ENCODE measurements at places on chromosomes 7 and 10.

GRCh38 chr10:88901206-88901983, 21.4 kb downstream of the STAMBPL1 start:
- no peak for DNase-seq

- DNase-seq, result no peak
These were observed 167.1 kb downstream of the ELMO1 start for GRCh38 chr7:37281368-37282092.

- DNase-seq, result no peak
These were observed 35.1 kb downstream of the BRAF start for GRCh38 chr7:140889645-140890044.

DNA sequence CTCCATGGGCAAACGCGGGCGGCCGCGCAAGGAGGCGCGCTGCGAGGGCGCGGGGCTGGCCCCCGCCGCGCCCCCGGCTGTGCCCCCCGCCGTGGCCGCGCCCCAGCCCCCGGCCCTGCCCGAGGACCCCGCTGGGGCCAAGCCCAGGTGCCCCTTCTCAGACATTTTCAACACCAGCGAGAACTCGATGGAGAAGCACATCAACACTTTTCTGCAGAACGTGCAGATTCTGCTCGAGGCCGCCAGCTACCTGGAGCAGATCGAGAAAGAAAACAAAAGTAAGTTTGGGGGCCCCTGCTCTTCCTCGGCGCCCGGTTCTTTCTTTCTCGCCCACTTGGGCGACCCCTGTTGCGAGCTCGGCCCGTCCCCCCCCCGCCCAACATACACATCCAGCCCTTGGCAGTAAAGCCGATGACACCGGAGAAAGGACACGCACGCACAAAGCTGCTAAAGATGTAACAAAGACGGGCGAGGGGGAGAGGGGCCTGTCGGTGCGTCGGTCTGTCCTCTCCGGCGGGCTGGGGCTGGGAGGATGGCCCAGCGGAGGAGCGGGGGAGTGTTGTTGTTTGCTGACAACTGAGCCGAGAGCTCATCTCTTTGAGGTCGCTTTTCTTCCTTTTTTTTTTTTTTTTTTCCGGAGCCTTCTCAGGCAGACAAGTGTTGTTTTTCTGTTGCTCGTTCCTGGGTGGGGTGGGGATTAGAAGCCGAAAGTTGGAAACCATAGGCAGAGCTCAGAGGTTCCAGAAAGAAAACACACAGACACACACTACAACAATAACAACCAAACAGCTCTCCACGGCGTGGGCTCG, 604 bp downstream of the MXI1 start:
- DNase-seq, result no peak

DNA sequence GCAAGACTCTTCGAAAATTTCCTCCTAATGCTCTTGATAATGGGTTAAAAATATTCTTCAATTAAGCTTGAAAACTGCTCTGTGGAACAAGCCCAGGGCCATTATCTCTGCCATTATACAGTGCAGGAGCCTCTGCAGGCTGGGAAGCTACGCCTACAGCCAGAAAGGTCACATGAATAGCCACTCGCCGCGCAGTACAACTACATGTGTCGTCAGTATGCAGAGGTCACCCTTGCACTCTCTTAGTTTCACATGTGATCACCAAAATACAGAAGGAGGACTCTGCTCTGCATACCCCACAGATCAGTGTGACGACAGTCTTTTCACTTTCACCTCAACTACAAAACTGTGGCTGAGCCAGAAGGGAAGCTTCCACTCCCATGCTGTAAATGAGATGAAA, 141.8 kb upstream of the C1QL3 start:
- DNase-seq, result no peak

DNA sequence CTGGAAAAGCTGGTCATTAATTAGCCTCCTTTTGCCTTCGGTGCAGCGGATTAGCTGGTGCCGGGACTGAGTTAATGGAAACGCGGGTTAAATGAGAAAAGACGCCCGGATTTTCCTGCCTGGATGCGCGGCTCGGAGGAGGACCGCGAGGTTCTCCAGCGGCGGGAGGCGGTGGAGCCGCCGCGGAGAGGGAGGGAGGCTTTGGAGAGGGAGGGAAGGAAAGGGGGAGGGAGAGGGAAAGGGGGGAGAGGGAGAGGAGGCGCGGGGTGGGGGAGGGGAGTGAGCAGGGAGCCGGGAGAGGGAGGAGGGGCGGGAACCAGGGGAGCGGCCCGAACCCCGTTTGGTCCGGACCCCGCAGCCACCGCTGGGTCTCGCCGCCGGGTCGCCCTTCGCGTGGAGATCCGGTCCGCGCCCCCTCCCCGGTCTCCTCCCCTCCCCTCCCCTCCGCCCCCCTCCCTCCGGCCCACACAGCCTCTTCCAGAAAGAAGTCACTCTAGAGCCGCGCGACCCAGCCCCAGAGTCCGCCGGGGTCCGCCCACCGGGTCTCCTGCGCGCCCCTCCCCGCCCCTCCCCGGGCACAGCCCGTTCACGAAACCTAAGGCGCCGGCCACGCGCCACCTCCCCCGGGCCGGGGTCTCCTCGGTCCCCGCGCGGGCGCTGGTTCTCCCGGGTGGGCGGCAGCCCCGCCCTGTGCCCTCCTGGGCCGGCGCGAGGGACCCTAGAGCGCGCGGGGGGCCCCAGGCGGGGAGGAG, 347.5 kb downstream of the DNAJB6 start:
- DNase-seq, result no peak

- DNase-seq, result no peak
These were observed 69.7 kb upstream of the ZNRF2 start for GRCh38 chr7:30214651-30215137.

GRCh38 chr10:24000271-24000813, 208.6 kb upstream of the KIAA1217 start:
- DNase-seq, result no peak

DNA sequence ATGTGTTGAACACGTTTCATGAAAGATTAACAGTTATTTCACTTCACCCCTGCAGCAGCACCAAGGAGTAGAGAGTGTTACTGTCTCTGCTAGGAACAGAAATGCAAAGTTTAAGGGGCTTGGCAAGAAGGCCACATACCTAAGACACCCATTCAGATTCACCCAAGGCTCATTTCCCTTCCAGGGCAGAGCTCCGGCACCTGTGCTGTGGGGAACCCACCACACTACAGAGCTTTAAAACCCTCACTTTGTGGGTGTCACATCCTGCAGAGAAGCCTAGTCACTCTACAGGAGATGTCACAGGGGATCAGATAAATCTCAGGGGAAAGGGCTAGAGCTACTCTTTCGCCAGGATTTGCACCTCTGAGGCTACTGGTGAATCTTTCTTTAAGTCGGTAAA, 176.1 kb upstream of the KLF6 start:
- DNase-seq, result no peak

- no peak for DNase-seq
These were observed 42.3 kb upstream of the HMX3 start for GRCh38 chr10:123093489-123093888.

DNA sequence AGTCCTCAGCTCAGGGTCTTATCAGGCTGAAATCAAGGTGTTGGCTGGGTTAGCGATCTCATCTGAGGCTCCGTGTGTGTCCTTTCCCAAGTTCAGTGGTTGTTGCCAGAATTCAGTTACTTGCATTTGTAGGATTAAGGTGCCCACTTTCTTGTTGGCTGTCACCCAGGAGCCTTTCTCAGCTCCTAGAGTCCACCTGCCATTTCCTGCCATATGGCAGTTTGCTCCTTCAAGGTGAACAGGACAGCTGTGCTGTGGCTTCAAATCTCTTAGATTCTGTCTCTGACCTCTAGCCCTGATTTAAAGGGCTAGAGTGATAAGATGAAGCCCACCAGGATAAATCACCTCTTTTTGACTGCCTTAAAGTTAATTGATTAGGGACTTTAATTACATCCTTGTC, 1.0 kb upstream of the HIF1AN start:
- no peak for DNase-seq

GRCh38 chr7:86768967-86769760, 125.5 kb downstream of the GRM3 start:
- no peak for DNase-seq

DNA sequence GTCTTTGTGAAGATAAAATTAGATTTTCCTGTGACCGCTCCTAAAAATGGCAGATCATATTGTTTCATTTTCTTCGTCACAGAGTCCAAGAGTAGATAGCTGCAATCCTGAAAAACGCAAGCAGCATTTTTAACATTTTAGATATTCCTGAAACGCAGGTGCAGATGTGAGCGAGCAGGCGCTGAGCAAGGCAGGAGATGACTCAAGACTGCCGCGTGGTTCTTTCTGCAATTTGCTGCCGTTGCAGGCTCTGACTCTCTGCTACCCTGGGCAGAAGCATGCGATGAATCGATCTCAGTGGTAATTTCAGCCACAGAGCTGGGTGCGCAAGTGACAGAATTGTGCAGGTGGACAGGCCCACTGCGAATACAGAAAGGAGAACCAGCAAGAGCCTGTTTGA, 331.9 kb downstream of the ACTR3B start:
- no peak for DNase-seq

DNA sequence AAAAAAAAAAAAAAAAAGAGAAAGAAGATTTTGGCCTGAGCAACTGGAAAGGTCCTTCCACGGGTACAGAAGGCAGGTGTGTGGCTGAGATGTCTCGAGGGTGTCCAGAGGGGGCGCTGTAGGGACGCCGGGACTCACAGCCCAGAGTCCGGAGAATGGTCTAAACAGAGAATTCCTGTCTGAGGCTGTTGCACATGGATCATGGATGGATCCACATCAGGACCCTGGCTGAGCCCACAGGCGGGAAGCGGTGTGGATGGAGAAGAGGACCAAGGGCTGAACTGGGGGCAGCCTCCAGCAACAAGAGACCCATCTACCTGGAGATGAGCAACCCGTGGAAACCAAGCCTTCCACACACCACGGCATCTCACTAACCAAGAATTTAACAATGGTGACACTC, 55.0 kb downstream of the PKD1L1 start:
- no peak for DNase-seq

DNA sequence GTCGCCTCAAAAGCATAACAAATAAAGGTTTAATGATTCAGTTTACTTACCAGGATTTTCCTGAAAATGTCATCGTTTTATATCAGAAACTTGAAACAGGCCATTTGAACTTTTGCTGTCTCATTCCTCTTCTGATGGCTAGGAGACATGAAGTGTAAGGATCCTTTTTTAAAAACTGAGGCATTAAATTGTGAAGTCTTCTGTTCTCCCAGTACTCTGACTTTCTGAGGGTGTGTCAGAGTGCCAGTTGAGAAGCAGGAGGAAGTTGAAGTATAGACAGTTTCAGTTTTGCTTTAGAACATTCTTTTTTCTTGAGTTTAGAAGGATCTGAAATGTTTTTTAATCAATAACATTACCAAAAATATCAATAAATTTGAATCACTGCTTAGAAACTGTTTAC, at the start of gene SAMD9L:
TSS of gene SAMD9L (minus strand) at position 242 of the 400 bp plus-strand sequence. CDS start 12,414 bp downstream, outside the sequence.
- no peak for DNase-seq
